Eye (tissue), 1 donor: ENCODE measurements at places on chromosomes 5 and 9.

GRCh38 chr5:151204051-151204450, 19.8 kb downstream of the CCDC69 start:
- no peak for DNase-seq

DNA sequence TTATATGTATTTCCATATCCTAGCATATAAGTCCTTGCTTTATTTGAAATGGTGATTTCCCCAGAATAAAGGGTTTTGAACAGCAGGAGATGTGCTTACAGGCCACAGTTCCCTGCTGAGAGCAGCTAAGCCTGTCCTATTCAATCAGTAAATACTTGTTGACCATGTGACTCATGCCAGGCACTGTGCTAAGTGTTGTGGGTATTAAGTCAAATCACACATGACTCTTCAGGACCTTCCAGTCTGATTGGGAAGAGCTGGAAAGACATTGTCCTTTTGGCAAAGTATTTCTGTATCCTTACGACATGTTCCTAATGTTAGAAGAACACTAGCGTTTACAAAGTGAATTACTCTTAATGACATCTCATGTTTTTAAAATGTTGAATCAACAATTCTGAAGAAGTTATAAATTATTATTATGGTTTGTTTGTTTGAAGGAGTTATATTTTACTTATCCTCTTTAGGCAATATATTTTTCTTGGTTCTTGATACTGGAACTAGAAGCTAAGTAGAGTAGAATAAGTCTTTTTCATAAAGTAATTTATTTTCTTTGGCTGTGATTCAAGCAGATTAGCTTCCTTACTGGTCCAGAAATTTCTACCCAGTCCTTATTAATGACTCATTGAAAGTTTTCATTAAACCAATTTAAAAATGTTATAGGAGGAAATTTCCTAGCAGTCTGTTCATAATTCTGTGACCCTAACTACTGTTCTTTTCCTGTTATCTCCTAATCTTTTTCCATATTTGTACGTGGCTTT, 82.1 kb downstream of the GAPVD1 start:
- peak; percentile 45 for DNase-seq

GRCh38 chr9:99416007-99416406, 193.9 kb downstream of the SEC61B start:
- DNase-seq, result no peak

- no peak for DNase-seq
Observed at GRCh38 chr9:74132986-74133385, 364.1 kb upstream of the RORB start.

DNA sequence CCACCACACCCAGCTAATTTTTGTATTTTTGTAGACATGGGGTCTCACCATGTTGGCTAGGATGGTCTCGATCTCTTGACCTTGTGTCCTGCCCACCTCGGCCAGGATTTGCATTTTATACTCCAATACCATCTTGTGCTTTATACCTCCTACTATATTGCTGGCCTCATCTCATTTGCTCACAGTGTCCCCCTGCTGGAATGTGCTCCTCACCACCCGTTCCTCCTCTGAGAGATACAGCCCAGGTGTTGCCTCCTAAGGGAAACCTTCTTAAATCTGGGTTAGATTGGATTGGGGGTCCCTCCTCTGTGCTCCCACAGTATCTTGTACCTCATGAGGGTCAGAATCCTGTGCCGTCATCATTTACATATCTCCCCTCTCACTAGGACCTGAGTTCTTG, 131.7 kb downstream of the PAPPA start:
- DNase-seq, result no peak

DNA sequence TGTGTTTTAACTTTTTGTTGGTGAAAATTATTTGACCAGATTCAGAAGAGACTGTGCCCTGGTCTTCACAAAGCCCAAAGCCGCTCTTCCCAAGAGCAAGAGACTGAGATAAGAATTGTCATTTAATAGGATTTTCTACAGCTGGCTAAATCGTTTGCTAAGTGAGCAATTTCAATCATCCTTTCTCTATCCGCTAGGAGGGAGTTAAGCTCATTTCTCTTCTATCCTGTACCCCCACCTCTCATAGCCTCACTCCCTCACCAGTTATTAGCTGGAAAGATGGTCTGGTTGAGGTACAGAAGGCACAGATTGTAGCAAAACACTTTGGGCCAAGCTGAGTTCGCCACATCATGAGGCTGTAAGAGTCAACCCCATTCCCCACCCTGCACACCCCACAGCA, 43.0 kb upstream of the SIL1 start:
- DNase-seq, result no peak

DNA sequence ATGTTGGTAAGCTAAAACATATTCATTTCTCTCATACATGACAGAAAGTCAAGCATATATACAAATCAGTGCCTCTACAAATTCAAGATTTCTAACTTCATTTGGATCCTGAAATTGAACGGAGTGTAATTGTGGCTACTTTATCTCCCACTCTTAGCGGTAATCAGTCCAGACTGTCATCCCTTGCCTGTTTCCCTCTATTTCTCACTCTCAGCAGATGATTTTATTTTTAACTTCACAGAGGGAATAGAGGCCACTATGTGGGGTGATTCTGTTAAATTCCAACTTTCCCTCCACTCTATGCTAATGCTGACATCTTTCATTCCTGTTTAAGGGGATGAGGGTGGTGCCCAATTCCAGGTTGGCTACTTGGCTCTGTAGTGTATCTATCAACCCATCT, 153.8 kb upstream of the KCNN2 start:
- no peak for DNase-seq

DNA sequence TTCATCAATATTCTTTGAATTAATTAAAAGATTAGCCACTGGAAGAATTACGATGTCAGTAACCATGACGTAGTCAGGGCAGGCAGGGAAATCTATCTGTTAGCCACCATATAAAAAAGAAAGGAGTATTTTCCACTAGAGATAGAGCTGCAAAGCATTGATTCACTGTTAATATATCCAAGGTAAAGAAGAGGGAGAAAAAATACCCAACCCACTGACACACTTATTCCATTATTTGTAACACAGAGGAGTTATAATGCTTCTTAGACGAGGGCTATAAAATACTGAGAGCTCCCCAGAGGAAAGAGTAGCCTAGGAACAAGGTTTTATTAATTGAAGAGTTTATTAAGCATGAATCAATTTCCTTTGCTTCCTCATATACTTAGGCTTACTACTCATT, 382.2 kb upstream of the CDH6 start:
- no peak for DNase-seq

DNA sequence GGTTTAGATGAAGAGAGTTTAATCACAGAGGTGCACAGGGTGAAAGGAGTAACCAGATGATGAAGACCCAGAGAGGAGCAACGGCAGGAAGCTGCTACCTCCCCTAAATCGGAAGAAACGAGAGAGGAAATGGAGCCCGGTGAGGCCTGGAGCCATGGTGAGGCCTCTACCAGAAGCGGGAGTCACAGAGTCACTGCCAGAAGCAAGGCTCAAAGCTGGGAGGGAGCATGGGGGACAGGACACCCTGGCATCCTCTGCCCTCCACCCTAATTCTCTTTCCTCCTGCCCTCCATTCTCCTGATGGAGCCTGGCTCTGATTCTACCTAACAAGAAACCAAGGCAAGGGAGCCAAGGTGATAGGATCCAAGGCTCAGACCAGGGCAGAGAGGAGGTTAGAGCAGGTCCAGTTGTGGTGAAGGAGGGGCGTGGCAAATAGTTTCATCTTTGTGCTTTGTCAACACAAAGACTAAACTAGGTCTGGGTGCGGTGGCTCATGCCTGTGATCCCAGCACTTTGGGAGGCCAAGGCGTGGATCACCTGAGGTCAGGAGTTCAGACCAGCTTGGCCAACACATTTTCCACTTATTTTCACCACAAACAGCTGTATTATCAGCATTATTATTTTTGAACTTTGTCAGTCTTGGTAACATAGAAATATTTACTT, 134.4 kb upstream of the RAI14 start:
- no peak for DNase-seq

DNA sequence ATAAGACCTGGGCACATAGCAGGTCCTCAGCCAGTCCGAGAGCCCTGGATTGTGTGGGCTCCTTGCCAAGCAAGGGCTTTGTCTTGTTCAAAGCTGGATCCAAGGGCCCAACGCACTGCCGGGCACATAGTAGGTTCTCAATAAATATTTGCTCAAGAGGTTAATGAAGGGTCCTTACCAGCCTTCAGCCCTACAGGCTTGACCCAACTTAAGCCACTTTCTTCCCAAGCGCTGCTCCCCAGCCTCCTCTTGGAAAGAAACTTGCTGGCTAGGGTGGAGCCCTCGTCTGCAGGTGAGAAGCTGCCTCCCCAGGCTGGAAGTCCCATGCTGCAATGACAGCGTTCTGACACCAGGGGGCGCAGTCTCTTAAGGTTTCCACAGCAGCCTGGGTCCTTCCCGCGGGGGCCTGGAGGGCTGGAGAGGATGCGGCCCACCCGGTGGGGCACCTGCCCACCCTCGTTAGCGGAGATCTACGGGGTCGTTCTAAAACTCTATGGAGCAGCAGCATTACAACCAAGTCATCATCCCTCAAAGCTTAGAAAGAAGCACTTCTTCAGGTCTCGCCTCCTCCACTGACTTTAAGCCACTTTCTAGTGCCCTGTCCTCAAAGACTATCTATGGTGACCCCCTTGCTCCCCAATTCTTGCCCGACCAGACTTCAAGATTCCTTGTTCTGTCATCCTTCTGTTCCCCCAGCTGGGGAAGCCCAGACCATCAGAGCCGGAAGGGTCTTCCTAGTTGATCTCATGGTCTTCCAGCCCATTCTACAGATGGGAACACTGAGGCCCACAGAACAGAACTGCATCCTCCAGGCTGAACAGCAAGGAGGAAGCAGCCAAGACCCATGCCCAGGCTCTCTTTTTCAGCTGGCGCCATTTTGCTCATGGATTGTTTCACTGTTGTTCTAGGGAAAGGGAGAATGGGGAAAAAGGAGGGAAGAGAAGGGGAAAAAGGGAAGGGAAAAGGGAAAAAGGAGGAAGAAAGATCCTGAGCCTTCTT, 115.4 kb downstream of the LHX2 start:
- DNase-seq, result peak; percentile 87

DNA sequence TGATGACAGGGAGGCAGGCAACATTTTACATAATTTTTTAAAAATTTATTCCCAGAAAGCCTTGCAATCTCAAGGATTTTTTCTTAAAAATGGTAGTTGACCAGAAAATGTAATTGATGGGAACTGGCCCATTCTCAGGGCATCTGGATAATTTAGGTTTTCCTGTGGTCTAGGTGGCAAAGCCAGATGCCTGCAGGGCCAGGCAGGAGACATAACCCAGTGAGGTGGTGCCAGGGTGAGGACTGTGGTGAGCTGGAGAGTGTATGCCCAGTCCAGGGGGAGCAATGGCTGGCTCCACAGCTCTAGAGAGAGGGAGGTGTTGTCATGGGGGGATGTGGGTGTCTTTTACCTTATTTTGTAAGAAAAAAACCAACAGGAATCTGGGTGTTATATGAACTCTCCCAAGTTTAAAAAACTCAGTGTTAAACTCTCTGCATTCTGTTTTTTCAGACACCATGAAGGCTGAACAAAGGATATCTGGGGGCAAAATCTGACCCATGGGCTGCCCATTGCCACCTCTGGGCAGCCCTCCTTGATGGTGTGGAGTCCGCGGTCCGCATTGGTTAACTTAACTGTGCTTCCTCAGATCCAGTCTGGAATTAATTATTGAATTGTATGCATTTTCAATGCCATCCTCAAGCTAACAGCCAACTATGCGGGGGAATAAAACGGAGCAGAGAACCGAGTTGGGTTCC, 43.9 kb downstream of the BOD1 start:
- no peak for DNase-seq

DNA sequence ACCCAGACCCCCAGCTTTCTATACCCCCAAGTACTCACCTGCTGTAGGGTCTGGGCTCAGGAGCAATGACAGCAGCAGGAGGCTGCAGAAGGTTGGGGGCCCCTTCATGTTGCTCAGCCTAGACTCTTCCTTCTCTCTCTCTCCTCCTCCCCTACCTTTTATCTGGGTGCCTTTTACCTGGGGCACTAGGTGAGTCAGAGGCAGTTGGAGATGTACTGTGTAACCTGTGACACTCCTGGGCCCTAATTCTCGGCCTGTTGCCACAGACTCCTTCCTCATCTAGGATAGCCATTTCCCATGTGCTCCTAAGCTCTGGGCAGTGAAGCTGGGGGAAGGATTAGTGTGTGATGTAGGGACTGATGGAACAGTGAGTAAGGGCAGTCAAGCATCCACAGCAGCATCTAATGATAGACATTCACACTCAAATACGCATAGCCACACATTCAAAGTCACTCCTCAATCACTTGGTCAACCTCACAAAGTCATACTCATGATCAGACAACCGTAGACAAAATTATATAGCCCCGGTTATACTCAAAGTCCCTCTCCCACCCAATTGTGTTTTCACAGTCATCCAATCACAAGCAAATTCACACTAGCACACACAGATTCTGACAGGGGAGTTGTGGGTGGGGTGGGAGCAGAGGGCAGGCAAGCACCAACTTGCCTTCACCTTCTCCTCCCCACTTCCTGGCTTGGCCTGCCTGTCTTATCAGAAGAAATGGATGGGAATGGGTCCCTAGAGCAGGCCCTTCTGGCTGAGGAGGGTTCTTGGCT, at the start of gene CCL27:
Gene CCL27, minus strand, starts transcription at position 132 of the 777 bp plus-strand sequence. Its CDS starts 24 bp downstream, at position 108.
- no peak for DNase-seq

GRCh38 chr9:70205366-70206020, 53.3 kb upstream of the SMC5 start:
- peak; percentile 68 for DNase-seq

- DNase-seq, result peak; percentile 76
Observed at GRCh38 chr5:170523142-170523551, 19.3 kb downstream of the KCNIP1 start.

DNA sequence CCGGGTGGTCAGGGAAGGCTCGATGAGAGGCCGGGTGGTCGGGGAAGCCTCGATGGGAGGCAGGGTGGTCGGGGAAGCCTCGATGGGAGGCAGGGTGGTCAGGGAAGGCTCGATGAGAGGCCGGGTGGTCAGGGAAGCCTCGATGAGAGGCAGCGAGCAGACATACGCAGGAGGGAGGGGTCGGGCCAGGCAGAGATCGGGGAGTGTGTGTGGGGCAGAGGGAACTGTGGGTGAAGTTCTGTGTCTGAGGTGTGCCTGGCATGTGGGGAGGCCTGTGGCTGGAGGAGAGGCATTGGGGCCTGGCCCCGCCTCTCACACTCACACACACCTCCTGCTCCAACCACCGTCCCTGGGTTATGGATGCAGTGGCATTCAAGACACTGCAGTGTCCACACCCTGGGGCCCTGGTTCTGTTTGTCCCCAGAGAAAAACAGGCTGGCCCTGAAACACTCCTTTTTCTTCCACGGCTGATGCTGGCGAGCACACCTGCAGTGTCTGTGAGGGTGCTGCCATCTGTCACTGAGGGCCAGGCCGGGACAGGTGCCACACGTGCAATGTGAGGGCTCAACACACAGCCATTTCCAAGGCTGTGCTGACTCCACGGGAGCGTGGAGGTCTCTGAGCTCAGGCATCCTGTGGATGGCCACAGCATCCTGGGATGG, 6.5 kb upstream of the PLEKHG4B start:
- DNase-seq, result no peak

GRCh38 chr9:110161940-110162339, 46.0 kb downstream of the C9orf152 start:
- DNase-seq, result no peak
